ENCODE measurements at places on chromosomes 6 and 20.

DNA sequence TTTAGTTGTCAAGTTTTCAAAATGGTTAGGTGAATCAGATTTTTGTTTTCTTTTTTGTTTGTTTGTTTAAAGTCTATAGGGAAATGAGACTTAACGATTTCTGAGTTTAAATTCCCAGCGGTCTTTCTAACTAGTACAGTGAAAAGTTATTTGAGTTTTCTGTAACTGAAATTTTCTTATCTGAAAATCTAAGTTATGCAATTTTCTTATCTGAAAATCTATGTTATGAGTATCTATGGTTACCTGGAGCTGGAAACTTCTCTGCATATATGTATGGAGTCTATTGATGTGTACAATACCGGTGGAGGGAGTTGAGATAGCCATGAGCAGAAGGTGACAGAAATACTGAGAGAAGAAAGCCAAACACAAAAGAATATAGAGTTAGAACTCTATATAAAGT, 102.6 kb downstream of the MANEA start:
- no peak for DNase-seq

DNA sequence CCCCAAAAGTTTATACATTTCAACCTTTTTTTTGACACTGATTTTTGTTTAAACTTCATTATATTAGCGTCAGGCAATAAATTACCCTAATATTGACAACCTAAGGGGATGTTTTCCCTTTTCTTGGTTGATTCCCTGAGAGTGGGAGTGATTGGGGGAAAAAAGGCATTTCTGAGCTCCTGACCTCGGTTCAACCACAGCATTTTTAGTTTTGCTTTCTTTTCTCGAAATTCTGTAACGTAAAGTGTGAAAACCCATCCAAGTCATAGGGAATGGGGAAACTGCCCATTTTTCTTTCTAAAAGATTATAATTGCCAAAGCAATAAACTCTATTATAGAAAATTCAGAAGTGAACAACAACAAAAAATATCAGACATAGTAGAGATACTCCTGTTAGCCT, 67.9 kb upstream of the SPACA1 start:
- no peak for DNase-seq

DNA sequence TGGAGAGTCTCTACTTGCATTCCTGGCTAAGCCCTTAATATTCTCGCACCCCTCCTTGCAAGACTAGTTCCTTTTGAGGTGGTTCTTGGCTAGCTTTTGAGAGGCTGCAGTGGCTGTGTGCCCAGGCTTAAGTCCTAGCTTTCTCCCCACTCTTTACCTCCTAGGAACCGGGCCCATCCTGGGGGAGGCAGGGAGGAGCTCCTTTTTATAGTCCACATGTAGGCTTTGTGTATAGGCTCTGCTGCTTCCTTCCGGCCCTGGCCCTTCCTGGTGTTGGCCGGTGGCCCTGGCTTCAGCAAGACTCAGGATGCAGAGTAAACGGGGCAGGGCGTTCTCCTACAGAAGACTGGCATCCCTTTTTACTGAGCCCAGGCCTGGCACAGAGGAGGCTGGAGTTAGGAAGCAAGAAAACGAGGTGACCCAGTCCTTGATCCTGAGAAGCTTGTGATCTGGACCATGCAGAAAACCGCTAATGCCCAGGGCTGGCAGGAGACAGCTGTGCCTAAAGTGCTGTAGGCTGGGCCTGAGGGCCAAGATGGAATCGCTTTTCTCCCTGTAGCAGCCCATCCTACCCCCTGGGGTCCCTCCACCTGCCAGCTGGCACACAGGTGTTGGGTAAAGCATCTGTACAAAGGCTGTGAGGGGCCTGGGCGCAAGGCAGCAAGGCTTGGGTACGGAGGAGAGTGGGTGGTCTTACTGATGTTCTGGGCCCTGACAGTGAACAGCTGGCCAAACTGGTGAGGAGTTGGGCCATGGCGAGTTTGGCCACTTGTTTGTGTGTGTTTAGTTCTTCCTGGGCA, 8.7 kb downstream of the PLCG1 start:
- no peak for DNase-seq

DNA sequence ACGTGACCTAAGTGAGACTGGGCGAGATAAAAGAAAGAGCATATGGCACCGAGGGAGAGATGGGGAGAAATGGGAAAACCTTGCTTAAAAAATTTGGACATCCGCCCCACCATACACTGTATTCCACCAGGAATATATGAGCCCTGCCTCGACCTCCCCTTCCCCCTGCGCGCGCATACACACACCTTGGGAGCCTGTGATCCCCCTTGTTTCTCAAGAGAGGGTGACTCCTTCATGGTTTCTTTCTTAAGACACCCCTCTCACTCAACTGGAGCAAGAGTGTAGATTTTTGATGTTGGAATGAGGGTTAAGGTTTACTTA, 480 bp downstream of the ABCF1 start:
- DNase-seq: no peak

DNA sequence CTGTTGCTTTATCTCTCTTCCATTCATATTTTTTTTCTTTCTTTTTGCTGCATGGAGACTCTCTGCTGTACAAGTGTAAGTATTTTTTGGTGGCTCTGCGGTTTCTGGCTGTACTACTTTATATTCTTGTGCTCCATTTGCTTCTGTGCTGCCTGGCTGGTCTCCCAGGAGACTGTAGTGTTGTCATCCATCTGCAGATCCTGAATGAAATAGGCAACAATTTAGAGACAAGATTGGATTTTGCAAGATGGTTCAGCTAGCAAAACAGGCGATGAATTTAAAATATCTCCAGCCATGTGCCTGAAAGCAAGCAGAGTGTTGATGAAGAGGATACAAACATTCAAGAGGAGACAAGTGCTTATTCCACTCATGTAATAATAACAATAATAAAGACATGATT, 75.1 kb upstream of the SCGN start:
- no peak for DNase-seq

GRCh38 chr20:47296950-47297349, 59.5 kb downstream of the ZMYND8 start:
- DNase-seq: no peak

- DNase-seq: no peak
Observed at GRCh38 chr20:9887706-9888105, 48.8 kb upstream of the PAK5 start.

DNA sequence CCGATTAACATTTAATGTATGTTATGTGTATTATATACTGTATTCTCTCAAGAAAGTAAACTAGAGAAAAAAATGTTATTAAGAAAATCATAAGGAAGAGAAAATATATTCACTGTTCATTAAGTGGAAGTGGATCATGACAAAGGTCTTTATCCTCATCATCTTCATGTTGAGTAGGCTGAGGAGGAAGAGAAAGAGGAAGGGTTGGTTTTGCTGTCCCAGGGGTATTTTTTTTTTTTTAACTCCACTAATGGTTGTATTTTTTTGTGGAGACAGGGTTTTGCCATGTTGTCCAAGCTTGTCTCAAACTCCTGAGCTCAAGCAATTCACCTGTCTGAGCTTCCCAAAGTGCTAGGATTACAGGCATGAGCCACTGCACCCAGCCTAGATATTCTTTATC, 11.0 kb downstream of the ECT2L start:
- DNase-seq: no peak

DNA sequence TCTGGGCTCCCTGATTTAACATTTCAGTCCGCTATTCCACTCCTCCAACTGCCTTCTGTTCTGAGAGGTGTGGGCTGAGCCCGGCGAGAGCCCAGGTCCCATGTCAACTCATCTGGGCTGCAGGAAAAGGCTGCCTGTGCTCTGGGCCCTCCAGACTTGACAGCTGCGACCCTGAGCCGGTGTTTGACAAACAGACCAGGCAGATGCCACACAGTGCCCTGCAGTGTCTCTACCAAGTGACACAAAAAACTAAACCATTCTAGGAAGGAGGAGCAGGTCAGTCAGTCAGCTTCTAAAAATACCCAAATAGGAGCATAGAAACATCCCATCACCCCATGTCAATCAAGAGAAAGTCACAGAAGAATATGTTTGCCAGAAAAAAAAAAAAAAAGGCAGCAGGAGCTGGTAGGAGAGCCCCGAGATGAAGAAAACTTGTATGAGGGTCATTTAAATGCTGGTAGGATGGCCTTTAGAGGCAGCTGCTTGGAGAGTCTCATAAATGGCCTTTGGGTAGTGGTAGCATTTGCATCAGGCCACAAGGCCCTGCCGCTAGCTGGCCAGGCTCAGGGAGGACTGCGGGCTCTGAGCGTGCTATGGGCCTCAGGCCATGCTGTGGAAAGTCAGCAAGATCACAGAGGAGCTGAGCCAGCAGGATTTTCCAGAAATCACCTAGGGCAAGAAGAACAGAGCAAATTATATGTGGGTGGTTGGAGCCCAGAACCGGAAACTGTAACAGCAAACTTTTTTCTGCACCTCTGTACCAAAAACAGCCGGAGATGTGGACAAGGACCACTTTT, 36.6 kb upstream of the GFOD1 start:
- no peak for DNase-seq

Data from KBM-7 (cell line).